MV-4-11 (cell line): ENCODE measurements at places on chromosomes 12 and 14.

DNA sequence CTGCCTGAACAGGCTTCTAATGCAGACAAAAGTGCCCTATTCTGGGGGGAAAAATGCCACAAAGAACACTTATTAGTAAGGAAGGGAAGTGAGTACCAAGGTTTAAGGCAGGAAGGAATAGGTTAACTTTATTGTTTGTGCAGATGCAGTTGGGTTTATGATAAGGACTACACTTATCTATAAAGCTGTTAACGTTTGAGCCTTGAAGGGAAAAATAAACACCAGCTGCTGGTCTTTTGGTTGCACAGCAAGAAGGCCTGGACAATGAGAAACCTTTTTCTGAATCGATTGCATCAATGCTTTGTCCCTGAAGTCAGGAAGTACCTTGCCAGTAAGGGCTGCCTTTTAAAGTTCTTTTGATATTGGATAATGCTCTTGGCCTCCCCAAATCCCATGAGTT lies 407.8 kb downstream of the ATP23 start:
- no peak for DNase-seq

- DNase-seq, result no peak
These were observed 167.2 kb upstream of the GSC start for GRCh38 chr14:94936901-94937685.

DNA sequence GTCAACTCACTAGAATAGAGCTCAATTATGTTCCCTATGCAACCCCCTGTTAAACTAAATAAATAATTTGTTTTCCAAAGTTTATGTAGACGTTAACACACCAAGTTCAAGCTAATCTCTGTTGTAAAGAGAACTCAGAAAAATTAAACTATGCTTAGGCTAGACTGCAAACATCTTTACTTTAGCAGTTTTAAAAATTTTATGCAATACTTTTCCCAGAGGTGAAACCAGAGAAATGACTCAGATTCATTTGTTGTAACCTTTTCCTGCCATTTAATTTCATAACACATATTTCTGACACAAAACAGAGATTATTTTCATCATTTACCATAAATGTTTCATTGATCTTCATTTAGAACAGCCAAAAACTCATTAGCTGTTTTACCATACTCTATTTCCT lies 27.4 kb downstream of the ABCC9 start:
- no peak for DNase-seq

GRCh38 chr12:30679241-30679640 lies 16.4 kb downstream of the IPO8 start:
- peak; percentile 47 for DNase-seq
